ENCODE measurements at places on chromosomes 7 and 10.

- DNase-seq = no peak
Observed at GRCh38 chr7:68192941-68193340, 1196.3 kb downstream of the TYW1 start.

- no peak for DNase-seq
Observed at GRCh38 chr7:77699056-77699455, 2.8 kb downstream of the RSBN1L start.

GRCh38 chr7:77687100-77687746 lies 9.0 kb upstream of the RSBN1L start:
- no peak for DNase-seq

- DNase-seq = no peak
Observed at GRCh38 chr7:137757146-137757925, 89.4 kb downstream of the DGKI start.

GRCh38 chr10:124500757-124501156 lies 39.1 kb downstream of the LHPP start:
- no peak for DNase-seq

- DNase-seq = no peak
Observed at GRCh38 chr10:130003787-130004613, 39.9 kb upstream of the EBF3 start.

DNA sequence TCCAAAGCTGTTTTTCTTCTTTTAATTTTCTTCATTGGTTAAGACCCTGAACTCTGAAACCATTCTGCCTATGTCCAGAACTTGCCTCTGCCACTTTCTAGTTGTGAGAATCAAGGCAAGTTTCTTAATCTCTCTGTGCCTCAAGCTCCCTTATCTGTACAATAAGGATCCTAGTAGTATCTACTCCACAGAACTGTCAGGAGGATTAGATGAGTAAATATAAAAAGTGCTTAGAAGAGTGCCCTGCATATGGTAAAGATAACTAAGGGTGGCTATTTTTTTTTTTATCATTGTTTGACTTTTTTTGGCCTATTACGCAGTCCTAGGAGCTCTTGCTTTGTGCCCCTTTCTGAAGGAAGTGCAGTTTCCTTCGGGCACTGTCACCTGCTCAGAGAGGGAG lies 46.4 kb upstream of the RAPGEF5 start:
- DNase-seq = no peak

GRCh38 chr7:48637382-48637781 lies 287.0 kb upstream of the CDC14C start:
- DNase-seq = no peak

DNA sequence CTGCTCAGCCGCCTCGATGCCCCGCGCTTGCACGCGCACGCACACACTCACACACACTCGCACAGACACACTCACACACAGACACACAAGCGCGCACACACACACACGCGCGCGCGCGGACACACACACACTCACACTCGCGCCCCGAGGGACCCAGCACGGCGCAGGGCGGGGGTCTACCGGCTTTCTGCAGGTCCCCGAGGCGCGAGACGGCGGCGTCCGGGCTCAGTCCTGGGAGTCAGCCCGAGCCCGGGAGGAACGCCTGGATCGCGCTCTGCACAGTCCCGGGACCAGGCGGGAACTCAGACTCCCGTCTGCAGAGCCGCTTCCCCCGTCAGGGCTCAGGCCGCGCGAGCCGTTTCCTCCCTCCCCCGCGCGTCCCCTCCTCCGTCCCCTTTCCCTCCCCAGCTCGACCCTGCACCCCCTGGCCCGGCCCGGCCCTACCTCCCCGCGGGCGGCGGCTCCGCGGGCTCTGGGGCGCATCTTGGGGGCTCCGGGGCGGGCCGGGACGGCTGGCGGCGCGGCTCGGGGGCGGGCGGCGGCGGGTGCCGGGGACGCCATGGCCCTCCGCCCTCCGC lies 464 bp downstream of the DENND2A start:
- DNase-seq = no peak

DNA sequence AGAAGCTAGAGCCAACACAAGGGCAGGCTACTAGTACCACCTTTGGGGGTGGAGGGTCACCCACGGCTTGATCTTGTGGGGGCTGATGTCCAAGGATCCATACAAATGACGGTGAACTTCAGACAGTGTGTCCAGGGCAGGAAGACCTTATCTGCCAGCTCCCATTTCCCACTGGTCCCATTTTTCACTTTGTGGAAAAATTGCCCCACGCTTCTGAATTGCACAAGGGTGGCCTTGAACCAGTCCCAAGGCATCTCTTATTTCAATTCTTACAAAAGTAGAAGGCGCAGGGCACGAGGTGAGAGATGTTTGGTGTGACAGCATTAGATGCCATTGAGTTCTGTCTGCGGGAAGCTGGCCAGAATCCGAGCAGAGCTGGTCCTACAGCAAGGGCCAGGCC lies 252.7 kb upstream of the CELF2 start:
- DNase-seq = no peak

GRCh38 chr10:100829933-100830727 lies 82.6 kb upstream of the SLF2 start:
- no peak for DNase-seq

DNA sequence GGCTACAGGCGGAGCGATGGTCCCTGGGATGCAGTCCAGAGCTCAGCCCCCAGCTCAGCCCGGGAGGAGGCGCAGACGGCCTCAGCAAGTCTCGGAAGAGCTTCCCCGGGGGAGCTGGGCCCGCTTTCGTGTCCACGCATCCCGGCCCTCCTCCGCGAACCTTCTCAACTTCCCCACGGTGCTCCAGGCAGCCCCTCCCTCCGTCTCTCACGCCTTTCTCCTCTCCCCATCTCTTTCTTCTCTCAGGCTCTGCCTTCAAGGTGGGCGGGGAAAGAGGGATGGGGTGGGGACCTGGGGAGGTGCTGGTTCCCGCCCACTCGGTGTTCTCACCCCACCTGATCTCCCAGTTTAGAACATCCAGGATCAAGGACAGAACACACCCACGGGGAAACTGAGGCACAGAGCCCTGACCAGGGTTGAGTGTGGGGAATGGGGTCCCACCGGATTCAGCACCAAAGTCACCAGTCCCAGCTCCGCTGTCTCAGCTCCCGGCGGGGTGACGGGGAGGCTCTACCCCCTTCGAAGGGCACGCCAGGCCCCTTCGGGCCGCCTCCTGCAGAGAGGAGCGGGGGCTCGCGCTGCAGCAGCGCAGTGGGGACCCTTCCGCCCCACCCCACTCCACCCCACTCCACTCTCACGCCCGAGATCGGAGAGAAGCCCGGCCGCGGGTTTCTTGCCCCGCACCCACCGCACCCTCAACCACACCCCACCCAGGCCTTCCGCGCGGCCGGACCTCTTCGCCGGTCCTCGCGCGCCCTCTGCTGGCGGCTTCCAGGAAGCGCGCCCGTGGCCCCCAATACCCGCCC lies 18.2 kb downstream of the POLL start:
- DNase-seq = peak; percentile 79

DNA sequence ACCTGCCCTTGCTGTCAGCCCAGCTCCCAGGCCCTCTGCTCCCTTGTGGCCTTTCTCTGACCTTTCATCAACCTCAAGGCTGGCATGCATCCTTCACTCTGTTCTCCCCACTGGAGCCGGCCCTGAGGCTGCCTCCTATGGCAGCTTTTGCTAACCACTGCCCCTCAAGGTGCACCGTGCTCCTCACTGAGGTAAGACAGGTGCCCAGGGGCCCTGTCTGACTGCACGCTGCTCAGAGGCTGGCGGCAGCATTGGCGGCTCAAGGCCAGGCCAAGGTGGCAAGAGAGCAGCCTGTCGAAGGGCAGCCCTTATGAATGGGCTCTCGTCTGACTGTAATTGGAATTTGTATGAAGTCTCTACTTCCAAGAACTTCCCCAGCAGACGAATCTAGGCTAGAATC lies 172.6 kb downstream of the ZNF248 start:
- DNase-seq = no peak

DNA sequence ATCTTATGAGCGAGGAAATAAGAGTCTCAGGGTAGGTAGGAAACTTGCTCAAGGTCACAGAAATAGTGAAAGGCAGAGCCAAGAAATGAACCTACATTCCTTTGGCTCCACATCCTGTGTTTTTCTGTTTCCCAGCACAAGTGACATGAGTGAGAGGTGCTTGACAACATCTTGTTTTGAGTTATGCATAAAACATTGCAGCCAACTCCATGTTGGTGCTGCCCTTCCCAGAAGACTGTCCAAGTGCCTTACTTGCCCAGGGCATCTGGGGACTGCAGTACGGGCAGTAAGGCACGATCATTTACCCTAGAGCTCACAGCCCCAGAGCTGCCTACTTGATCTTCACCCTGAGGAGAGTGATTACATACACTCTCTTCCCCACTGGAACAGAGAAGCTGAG lies 148.8 kb downstream of the NOC3L start:
- DNase-seq = no peak

DNA sequence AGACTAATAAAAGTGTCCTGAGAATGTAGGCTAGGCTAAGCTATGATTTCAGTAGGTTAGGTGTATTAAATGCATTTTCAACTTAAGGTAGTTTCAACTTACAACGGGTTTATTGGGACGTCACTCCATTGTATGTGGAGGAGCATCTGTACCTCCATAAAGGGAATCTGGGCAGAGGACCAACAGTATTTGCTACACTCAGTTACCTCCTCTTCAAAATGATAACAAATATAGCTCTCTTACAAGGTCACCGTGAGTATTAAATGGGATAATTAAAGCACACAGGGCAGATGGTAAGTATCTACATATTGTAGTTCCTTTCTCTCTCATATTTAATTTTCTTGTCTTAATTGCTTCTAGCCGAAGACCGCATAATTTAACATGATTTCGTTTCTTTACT lies 59.0 kb upstream of the FGL2 start:
- DNase-seq = no peak

DNA sequence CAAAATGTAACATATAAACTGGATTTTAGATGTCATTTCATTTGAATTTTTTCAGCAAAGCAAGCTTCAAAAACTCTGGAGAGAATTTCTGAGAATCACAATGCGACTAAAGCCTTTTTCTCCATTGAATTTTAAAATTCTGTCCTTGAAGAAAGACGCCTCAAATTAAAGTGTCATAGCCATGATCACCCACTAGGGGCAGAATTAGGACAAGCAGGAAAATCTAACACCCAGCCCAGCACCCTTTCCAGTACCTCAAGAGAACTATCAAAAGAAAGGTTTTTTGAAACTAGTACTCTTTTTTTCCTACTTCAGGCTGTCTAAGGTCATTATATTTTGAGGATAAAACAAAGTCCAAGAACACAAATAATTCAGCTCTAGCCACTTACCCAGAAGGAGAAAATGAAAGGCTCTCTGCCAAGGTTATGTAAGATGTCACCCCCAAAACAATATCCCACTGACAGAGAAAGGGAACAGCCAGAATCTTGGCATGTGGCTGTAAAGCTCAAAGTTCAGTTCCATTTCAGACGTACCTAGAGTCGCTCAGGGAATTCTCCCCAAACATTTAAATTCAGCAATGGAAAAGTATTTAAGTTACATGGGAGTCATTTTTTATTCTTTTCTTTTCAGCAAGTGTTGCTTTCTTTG lies 299.4 kb downstream of the SNX13 start:
- DNase-seq = no peak

- no peak for DNase-seq
Observed at GRCh38 chr7:17608114-17608833, 309.8 kb downstream of the AHR start.

- no peak for DNase-seq
Observed at GRCh38 chr10:133163889-133164815, 4.1 kb downstream of the KNDC1 start.

GRCh38 chr10:21145751-21146435 lies 248.8 kb upstream of the NEBL start:
- DNase-seq = no peak

GRCh38 chr10:69089638-69090599 lies 2.0 kb downstream of the SRGN start:
- DNase-seq = peak; percentile 23

DNA sequence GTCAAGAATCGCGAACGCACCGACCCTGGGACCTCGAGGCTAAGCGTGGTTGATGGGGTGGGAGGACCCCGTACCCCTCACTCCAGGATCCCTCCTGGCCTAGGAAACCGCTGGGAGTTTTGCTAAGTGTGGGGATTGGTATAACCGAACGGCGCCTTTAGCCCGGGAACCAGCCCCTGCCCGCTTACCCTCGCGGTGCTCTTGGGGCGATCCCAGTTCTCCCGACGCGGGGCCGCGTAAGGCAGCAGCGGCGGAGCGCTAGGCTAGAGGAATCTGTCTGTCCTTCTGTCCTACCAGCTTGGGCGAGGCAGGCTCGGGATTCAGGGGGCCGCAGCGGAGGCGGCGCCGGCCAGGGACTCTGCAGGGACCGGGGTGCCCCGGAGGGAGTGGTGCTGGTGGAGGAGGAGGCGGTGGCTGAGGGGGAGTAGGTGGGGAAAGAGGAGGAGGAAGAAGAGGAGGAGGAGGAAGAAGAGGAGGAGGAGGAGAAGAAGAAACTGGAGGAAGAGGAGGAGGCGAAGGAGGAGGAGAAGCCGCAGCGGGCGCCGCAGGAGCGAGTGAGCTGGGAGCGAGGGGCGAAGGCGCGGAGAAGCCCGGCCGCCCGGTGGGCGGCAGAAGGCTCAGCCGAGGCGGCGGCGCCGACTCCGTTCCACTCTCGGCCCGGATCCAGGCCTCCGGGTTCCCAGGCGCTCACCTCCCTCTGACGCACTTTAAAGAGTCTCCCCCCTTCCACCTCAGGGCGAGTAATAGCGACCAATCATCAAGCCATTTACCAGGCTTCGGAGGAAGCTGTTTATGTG lies 439 bp upstream of the EMX2 start:
- DNase-seq = no peak

DNA sequence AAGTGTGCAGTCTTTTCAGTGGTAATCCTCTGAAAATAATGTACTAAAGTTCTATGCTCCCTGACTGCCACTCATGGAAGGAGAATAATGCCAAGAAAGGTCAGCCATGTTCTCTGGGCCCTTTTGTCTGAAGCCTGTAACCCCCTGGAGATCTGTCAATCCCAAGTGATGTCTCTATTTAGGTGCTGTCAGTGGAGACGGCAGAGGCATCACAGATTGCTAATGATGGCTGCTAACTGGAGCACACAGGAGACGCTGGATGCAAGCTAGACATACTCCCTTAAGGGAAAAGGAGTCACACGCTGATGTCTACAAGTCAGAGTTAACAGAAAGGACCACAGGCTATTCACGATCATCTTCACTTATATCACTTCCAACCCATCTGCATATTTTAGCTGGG lies 118.8 kb downstream of the RSU1 start:
- no peak for DNase-seq

Data from activated naive CD4-positive, alpha-beta T cell (primary cell).